ENCODE measurements at places on chromosomes 7 and 10. TPM values are rescaled to one million over a fixed set of nuclear protein-coding genes. Genes with fewer than 3 reads are reported as not detected.
A peak's percentile ranks its signal among the peaks of the same experiment; 100 is the strongest.

DNA sequence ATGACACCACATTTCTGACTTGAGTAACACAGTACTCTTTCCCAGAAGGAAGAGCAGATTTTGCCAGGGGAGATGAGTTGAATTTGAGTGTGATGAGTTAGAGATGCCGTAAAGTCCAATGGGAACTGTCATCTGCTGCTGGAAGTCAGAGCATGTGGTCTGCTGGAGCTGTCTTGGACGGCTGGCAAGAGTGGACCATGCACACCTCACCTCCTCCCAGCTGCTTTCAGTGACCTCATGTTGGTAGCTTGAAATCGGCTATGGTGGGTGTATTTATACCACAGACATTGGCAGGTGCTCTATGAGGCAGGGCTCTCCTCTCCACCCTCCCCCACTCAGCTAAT, 82.3 kb downstream of the COL13A1 start:
- no peaks in the 10 kb centered on the region for H3K36me3 ChIP-seq
- no peak for DNase-seq
- H3K27me3 ChIP-seq: peaks cover 3% of the 10 kb centered on the region
- no peak overlapping the region for H3K4me3 ChIP-seq
- H3K27ac ChIP-seq: no peak overlapping the region
- H3K4me1 ChIP-seq: no peaks in the 10 kb centered on the region

GRCh38 chr7:101140746-101141382, 13.4 kb upstream of the AP1S1 start:
- peaks cover 36% of the 10 kb centered on the region for H3K4me1 ChIP-seq
- peaks cover 30% of the 10 kb centered on the region for H3K27me3 ChIP-seq
- DNase-seq: no peak

GRCh38 chr10:79454259-79454658, 8.8 kb upstream of the ZCCHC24 start:
- H3K27ac ChIP-seq: no peak overlapping the region
- H3K4me3 ChIP-seq: no peak overlapping the region
- peaks cover 27% of the 10 kb centered on the region for H3K27me3 ChIP-seq
- no peaks in the 10 kb centered on the region for H3K36me3 ChIP-seq
- DNase-seq: no peak

DNA sequence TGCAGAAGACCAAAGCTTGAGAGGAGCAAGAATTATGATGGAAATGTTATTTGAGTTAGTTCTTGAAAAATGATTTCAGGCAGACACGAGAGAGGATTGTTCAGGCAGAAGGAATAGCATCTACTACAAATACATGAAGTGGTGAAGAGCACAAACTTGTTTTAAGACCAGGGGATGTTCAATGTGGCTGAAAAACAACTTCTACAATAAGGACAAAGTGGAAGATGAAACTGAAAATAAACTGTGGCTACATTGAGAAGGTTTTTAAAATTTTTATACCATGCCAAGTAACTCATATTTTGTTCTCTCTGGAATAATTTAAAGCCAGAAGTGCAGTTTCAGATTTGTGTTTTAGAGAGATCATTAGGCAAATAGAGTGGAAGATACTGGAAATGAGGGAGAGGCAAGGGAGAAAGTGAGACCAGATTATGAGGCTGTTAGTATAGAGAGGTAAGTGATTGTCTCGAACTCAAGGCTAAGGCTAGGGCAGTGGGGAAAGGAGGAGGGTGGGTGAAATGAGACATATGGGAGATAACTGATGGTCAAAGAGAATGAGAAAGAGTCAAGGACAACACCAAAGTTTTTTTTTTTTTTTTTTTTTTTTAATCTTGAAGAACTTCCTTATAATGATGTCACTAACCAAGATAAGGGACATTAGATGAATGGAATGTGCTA, 115.4 kb downstream of the MDFIC start:
- peaks cover 4% of the 10 kb centered on the region for H3K36me3 ChIP-seq
- H3K27ac ChIP-seq: peak overlapping the region; percentile 34
- H3K4me3 ChIP-seq: peak overlapping the region; percentile 43

- H3K27me3 ChIP-seq: no peaks in the 10 kb centered on the region
- H3K27ac ChIP-seq: no peak overlapping the region
- peaks cover 8% of the 10 kb centered on the region for H3K4me1 ChIP-seq
- H3K36me3 ChIP-seq: peaks cover 4% of the 10 kb centered on the region
- H3K4me3 ChIP-seq: no peak overlapping the region
Observed at GRCh38 chr10:102195296-102195870, 30.7 kb upstream of the ELOVL3 start.

ACTA2 gene
- total RNA-seq: 8.9 TPM

DNA sequence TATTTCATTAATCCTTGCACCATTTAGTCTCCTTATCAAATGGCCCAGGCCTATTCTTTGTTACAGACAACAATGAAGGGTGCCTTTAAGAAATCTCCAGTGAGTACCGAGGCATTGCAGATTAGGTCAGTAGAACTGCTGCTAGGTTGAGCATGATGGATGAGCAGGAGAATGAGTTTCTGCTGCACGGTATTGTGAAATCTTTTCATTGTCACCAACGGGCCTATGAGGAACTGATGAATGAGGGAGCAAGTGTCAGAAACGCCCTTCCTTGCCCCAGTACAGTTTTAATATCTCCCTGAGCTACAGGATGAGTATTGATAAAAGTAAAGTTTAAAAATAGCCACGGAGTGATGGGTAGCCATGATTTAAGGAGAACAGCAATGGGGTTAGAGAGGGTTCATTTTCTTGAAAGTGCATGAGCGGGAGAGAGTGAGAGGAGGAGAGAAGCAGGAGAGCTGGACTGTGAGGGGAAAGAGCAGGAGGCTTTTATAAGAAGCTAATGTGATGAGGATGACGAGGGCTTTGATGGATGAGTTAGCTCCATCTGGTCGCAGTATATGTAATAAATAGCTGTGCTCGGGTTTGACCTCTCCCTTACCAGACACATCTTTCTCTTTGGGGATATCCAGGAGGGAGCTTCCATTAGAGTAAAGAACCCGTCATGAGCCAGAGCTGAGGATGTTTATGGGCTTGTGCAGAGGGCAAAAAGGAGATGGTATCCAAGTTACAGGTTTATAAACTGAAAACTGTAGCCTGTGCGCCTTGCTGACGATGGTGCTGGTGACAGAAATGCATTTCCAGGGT, 526.1 kb downstream of the LRMDA start:
- H3K27me3 ChIP-seq: no peaks in the 10 kb centered on the region
- H3K4me3 ChIP-seq: no peak overlapping the region
- H3K27ac ChIP-seq: no peak overlapping the region
- no peak for DNase-seq

DNA sequence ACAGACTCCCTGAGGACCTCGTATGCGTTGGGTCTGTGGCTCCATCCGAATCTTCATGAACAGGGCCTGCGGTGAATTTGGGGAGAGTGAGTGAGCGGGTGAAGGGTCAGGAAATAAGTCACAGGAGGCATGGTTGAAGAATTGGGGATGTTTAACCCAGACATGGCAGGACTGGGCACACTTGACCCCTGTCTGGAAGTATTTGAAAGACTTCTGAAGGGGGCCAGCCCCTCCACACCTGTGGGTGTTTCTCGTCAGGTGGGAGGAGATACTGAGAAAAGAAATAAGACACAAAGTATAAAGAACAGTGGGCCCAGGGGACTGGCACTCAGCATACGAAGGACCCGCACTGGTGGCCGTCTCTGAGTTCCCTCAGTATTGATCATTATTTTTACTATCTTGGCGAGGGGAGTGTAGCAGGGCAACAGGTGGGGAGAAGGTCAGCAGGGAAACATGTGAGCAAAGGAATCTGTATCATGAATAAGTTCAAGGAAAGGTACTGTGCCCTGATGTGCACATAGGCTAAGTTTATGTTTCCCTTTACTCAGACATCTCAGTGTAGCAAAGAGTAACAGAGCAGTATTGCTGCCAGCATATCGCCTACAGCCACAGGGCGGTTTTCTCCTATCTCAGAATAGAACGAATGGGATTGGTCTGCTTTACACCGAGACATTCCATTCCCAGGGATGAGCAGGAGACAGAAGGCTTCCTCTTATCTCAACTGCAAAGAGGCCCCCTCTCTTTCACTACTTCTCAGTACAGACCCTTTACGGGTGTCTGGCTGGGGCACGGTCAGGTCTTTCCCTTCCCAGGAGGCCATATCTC, 38.2 kb upstream of the PFKFB3 start:
- DNase-seq: peak; percentile 72
- H3K4me3 ChIP-seq: peak overlapping the region; percentile 98
- peaks cover 29% of the 10 kb centered on the region for H3K36me3 ChIP-seq
- no peaks in the 10 kb centered on the region for H3K27me3 ChIP-seq
- peaks cover 55% of the 10 kb centered on the region for H3K4me1 ChIP-seq
- peak overlapping the region; percentile 98 for H3K27ac ChIP-seq

- peaks cover 7% of the 10 kb centered on the region for H3K36me3 ChIP-seq
- peaks cover 43% of the 10 kb centered on the region for H3K4me1 ChIP-seq
- H3K27ac ChIP-seq: peak overlapping the region; percentile 66
- DNase-seq: peak; percentile 67
- H3K27me3 ChIP-seq: peaks cover 6% of the 10 kb centered on the region
- H3K4me3 ChIP-seq: peak overlapping the region; percentile 59
Observed at GRCh38 chr7:73715648-73716317, 3.7 kb downstream of the STX1A start.

DNA sequence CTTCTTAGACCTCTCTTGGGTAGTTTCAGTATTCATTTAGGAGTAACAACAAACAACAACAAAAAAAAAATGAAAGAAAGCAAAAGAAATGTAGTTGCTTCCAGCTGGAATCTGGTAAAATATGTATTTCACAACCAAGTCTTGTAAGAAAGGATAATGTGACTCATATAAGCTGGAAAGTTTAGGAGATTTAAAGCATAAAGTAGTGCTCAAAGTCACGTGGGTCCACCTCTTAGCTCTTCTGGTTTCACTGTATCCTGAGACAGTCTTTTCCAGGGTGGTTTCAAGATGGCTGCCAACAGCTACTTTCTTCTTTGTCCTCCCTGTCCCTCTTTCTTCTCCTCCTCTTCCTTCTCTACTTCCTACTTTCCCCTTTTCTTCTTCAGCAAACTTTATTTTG, 69.5 kb upstream of the CDK13 start:
- no peak for DNase-seq
- no peak overlapping the region for H3K27ac ChIP-seq
- H3K4me1 ChIP-seq: no peaks in the 10 kb centered on the region
- H3K36me3 ChIP-seq: no peaks in the 10 kb centered on the region

KCNIP2 gene
- 2.3 TPM for total RNA-seq

UROS gene
- 50.6 TPM for total RNA-seq

- no peak overlapping the region for H3K27ac ChIP-seq
- no peak for DNase-seq
- H3K27me3 ChIP-seq: peaks cover 3% of the 10 kb centered on the region
- no peaks in the 10 kb centered on the region for H3K4me1 ChIP-seq
- H3K4me3 ChIP-seq: no peak overlapping the region
- H3K36me3 ChIP-seq: no peaks in the 10 kb centered on the region
Observed at GRCh38 chr10:113423981-113424721, 128.7 kb upstream of the HABP2 start.

OR13A1 gene
- total RNA-seq: not detected

ANK3 gene
- total RNA-seq: 22.9 TPM

DNA sequence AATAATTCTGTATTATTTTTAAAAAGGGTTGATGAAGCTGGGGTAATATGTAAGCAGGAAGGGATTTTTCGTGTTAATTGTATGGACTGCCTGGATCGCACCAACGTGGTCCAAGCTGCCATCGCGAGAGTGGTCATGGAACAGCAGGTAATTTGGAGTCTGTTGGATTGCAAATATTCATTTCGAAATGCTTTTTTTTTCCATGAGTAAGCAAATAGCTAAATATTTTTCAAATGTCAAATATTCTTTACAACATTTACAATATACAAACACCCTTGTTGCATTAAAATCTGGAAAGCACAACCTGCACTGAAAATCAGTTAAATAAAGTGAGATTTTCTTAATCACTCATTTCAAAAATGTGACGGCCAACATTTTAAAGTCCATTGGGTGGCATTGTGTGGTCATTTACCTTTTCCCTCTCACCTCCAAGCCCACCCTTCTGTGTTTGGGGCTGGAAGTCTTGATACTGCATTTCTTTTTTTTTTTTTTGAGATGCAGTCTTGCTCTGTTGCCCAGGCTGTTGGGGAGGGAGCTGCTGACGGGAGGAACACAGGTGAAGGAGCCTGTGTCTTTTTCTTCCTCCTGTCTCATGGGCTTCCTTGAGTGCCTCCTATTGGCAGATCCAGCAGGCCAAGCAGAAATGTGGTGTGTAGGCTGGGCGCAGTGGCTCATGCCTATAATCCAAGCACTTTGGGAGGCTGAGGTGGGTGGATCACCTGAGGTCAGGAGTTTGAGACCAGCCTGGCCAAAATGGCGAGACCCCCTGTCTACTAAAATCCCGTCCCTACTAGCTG, 66.1 kb downstream of the MCMBP start:
- no peak for DNase-seq
- H3K27ac ChIP-seq: no peak overlapping the region
- H3K27me3 ChIP-seq: no peaks in the 10 kb centered on the region

AOAH gene
- total RNA-seq: 17.8 TPM

GNG11 gene
- total RNA-seq: not detected

GRCh38 chr10:21406595-21407193, 118.8 kb downstream of the SKIDA1 start:
- H3K27me3 ChIP-seq: no peaks in the 10 kb centered on the region
- no peaks in the 10 kb centered on the region for H3K36me3 ChIP-seq
- peaks cover 9% of the 10 kb centered on the region for H3K4me1 ChIP-seq
- H3K27ac ChIP-seq: peak overlapping the region; percentile 22
- no peak overlapping the region for H3K4me3 ChIP-seq
- DNase-seq: peak; percentile 60

DNA sequence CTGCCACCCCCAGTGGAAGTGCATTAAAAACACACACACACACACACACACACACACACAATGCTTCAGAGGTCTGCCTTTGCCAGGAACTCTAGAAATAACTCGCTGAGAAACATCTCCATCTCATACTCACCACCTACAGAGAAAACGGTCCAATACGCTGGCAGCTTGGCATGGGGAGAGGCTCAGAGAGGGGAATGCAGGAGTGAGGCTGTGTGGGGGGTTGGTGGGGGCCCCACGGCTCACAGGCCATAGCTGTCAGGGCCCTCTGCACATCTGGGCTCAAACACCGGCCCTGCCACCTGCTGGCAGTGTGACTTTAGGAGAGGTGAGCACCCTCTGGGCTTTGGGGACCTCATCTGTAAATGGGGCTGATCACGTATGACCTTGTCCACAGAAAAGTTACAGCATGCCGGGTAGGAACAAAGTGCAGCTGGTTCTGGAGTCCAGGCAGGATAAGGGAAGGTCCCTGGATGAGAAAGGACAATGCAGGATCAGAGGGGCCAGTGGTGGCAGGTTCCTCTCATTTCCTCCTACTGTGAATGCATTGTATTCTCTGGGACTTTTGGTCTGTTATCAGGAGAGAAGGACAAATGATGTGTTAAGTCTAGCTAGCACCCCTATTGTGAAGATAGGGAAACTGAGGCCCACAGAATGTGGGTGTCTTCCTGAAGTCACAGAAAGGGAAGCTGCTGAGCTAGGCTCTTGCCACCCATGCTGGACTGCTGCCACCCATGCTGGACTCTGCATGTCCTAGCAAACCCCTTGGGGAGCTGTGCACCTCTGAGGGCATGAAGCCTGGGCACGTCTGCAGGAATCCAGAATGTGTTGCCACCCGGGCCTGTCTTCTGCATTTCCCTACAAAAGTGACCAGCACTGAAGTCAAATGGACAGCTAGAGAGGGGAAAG, 404.6 kb downstream of the RPS24 start:
- H3K36me3 ChIP-seq: no peaks in the 10 kb centered on the region
- DNase-seq: no peak
- H3K27ac ChIP-seq: no peak overlapping the region
- H3K4me3 ChIP-seq: no peak overlapping the region
- no peaks in the 10 kb centered on the region for H3K27me3 ChIP-seq

CDC14C gene
- total RNA-seq: not detected

Measured in activated CD4-positive, alpha-beta T cell treated with anti-CD3 and anti-CD28 coated beads, Interleukin-2, amount 10 ng/mL, durations not matched to agents 24 days and 14 days (primary cell).